ENCODE measurements at places on chromosomes 1 and 21.

DNA sequence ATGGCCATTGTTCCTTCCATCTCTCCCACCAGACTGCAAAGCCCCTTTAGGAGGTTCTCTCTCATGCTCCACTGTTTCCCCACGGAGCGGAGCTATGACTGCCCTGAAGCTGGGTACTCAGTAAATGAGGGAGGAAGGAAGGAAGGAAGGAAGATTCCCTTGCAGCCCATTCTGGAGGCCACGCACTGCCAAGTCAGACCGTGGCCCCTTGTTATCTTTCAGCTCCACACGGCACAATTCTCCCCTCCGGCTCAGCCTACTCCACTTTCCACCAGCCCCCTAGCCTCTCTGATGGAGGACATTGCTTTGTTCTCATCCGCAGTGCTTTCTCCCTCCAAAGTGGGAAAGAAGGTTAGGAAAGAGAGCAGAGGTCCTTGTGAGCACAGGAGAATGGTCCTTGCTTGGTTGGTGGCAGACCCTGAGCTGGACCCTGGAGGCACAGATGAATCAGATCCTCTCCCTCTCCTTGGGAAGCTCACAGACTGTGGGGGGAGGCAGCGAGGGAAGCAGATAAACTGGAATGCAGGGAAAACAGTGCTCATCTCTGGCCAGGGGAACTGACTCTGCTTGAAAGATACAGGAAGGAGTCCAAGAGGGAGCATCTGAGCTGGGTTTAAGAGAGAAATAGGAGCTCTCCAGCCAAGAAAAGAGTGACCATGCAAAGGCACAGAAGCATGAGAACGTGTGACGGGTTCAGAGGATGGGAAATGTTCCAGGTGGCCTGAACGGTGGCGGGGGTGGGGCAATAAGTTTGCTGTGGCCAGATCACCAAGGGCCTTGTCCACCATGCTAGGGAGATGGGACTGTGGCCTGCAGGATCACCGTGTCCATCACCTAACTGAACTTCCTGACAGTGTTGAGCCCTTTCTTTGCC is 52.6 kb downstream of the GLIS1 start:
- DNase-seq: no peak

- no peak for DNase-seq
Observed at GRCh38 chr1:210332233-210332632, 3.5 kb downstream of the HHAT start.

DNA sequence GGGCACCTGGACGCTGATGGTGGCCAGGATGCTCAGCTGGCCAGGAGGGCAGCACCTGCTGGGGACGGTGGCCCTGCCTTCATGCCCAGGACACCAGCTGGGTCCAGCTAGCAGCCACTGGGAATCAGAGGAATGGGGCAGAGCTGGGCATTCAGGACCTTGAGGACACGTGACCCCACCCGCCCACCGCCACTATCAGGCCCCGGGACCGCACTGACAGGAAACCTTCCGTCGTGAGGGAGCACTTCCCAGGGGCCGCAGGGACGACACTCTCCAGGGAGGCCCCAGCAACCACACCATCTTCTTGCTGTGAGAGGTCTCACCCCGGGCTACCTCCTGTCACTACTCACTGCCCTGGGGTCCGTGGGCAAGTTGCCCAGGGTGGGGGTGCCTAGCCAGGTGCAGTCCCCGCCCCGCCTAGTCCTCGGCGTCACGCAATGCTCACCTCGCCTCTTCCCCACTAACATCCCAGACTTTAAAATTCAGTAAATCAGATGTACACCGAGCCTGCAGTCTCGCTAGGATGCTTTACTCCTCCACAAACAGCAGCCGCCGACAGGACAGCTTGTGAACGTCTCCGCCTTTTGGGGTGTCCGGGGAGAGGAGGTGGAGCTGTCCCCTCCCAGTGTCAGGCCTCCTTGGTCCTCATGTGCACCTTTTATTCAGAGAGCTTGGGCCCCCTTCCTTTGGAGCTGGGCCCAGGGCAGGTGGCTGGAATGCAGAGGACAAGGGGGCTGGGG is 4.9 kb downstream of the VWA1 start:
- no peak for DNase-seq

DNA sequence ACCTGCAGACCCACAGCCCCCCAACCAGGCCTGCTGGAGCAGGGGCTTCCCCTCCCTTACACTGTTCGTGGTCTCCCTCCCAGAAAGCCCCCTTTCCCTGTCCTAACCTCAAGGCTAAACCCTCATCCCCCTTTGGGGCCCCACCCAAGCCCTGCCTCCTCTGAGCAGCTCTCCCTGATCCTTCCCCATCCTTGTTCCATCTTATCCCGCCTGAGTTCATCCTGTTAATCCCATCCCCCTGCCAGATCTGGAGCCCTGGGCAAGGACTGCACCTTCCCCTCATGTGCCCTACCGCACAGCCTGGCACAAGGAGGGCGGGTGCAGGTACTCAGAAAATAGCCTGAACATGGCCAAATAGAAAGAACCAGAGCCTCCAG is 6.9 kb upstream of the TNNT2 start:
- DNase-seq: no peak

DNA sequence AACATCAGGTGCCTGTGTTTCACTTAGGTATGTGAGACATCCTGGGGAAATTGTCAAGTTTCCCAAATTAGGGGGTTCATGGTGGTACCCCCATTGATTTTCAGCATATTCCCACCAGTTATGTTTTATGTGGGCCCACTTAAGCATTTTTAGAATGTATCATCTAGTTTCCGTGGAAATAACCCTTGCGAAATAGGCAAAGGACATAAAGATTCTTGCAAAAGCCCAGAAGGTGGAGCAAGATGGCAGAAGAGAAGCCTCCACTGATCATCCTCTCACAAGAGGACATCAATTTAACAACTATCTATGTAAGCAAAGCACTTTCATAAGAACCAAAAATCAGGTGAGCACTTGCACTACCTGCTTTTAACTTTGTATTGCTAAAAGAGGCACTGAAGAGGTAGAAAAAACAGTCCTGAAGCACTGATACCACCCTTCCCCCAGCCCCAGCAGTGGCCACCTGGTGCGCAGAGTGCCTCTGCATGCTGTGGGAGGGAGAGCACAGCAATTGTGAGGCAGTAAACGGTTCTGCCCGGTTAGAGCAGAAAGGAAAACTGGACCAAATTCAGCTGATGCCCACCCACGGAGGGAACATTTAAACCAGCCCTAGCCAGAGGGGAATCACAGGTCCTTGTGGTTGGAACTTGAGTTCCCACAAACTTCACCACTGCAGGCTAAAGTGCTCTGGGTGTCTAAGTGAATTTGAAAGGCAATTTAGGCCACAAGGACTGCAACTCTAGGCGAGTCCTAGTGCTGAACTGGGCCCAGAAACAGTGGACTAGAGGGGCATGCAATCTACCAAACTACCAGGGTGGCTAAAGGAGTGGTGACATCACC is 23.2 kb downstream of the MCOLN2 start:
- no peak for DNase-seq

DNA sequence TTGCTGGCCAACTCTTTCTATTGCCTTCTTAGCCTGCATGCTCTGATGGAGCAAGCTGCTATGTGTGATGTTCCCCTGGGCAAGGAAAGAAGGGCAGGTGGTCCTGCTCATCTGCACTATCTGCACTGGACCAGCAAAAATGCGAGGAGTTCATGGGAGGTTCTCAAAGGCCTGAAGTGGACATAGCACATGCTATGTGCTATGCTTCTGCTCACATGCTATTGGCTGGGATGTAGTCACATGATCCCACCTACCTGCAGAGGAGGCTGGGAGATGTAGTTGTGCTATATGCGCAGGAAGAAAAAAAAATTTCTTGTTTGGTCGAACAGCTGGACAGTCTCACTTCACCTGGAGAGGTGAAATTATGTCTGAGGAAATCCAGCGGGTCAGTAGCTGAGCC is 587.7 kb downstream of the MATN1 start:
- DNase-seq: no peak

- DNase-seq: no peak
Observed at GRCh38 chr1:33439662-33440061, 8.8 kb upstream of the PHC2 start.
